ENCODE measurements at places on chromosomes 4 and X.

- no peak for DNase-seq
Observed at GRCh38 chr4:147491086-147491485, 10.2 kb downstream of the EDNRA start.

DNA sequence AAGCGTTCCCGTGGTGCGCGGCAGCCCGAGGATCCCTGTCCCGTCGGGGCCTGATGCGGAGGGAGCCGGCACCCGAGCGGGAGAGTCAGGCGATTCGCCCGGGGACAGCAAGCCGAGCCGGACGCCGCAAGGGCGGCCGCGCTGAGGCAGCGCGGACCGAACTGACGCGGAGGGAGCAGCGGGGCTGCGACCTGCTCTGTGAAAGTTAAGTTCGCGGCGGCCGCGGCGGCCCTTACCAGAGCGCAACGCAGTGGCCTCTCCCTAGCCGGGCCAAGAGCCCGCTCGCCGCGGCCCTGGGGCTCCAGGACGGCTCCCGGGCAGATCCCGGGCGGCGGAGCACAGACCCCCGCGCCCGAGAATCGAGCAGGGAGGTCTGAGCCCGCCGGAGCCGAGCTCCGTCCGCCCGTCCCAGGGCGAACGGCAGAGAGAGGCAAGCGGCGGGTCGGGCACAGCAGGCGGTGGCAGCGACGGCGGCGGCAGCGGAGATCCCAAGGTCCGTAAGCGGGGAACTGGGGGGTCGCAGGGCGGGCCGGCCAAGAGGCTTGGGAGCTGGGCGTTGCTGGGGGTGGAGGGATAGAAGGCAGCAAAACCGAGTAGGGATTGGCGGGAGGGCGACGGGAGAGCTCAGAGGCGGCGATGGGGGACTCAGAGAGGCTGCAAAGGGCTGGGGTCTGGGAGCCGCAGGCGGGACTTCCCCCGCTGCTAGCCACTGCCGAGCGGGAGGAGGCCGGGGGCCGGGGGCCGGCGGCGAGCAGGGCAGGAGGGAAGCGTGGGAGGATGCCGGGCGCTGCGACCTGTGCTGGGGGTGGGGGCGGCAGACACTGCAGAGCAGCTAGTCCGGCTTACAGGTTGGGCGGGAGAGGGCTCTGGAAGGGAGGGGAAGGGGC, 1.0 kb downstream of the GPR50 start:
- DNase-seq, result no peak

DNA sequence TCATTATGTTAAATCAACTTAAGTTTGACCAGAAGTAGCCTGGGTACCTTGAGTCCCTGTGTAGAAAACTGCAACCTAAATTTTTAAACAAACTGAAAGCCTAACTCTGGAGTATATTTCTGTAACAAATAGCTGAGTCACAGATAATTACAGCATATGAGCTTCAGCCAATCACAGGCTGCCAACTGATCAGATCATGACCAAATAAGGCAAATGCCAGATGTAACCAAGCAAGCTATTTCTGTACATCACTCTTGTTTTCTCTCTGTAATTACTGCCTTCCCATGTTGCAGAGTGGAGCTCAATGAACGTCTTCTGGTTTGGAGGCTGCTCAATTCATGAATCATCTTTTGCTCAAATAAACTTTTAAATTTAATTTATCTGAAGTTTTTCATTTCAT, 980.9 kb upstream of the DIAPH2 start:
- no peak for DNase-seq

GRCh38 chrX:31217084-31217483, 145.2 kb upstream of the FTHL17 start:
- DNase-seq, result no peak

- DNase-seq, result no peak
Observed at GRCh38 chr4:87523307-87523706, 5.9 kb downstream of the SPARCL1 start.

DNA sequence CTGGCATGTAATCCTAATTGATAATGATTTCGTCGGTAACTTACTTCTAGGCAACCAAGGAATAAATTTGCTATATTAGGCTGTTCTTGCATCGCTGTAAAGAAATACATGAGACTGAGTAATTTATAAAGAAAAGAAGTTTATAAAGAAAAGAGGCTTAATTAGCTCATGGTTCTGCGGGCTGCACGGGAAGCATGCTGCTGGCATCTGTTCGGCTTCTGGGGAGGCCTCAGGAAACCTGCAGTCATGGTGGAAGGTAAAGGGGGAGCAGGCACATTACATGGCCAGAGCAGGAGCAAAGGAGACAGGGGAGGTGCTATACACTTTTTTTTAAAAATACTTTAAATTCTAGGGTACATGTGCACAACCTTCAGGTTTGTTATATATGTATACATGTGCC, 290.2 kb downstream of the STK32B start:
- no peak for DNase-seq

DNA sequence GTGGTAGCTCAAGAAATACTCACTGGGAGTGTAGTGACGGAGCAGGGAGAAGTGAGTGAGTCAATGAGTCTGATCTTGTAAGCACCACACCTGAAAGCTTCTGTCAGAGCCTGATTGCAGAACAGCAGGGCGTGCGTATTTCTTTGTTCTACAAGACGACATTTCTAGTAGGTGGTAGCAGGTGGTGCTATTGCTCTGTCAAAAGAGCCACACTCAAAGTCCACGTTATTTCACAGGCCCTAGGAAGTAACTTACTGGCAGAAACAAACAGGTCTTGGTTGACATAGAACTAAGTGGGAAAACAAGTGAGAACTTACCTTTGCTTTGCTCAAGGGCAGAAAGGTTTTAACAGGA, 46.4 kb upstream of the SPRY1 start:
- DNase-seq, result no peak

- no peak for DNase-seq
Observed at GRCh38 chrX:10479508-10479907, 140.9 kb downstream of the MID1 start.

GRCh38 chr4:82745173-82745842, 53.3 kb downstream of the SCD5 start:
- DNase-seq, result no peak

GRCh38 chr4:95599777-95600400, 51.1 kb upstream of the UNC5C start:
- no peak for DNase-seq

DNA sequence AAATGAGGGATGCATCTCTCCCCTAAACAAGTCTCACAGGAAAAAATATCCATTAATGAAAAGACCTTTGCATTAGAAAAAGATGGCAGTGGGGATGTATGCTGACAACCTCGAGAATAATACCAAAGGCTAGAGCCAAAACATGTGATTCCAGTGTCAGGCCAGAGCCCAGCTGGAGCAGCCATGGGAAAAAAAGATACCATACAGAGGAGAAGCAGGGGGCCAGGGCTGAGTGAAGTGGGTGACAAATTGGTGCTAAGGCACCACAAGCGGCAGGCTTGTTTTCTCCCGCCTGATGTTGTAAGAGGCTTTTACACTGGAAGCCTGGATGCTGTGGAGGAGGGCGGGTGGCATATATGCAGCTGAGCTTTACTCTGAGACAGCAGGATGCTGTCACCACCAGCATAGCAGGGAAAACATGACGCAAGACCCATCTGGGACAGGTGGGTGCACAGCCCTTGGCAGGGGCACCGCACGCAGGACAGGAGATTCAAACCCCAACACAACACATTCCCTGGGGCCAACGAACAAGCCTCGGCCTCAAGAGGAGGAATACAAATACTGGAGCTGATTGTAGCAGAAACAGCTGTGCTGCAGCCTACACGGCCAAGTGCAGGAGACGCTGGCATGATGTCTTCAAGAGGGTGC, 91.9 kb downstream of the TSPAN5 start:
- no peak for DNase-seq

DNA sequence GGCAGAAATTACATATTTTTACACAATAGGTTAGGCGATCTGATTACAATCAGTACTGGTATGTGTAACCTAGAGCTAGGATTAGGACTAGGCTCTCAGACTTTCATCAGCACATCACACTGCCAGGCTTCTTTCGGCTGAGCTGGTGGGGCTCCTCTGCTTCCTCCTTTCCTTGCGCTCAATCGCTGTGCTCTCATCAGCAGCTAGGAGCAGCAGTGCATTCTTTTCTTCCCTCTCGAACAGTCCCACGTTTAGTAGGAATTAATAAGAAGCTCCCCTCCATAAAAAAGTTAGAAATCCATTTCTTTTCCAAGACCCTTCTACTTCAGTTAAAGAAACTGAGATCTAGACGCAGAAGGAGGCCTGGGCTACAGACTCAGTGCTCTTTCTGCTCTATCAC, 350.4 kb downstream of the SPRY1 start:
- DNase-seq, result no peak

GRCh38 chr4:168321006-168321405, 2.5 kb upstream of the DDX60 start:
- DNase-seq, result no peak

DNA sequence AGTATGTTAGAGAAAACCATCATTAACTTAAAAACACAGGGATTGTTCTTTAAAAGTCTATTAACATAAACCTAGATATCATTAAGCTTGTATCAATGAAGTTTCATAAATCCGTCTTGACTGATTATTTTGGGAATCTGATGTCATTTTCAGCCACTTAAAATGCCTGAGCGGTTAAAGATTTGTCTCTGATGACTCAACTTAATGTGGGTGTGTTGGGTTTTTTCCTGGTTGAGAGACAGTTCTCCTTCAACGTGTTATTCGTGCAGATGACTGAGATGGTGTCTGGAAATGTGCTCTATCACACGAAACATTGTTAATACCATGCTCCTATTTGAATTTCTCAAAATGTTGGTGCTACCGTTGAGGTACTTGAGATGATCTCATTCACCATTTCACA, 227.3 kb upstream of the TENM3 start:
- DNase-seq, result no peak

DNA sequence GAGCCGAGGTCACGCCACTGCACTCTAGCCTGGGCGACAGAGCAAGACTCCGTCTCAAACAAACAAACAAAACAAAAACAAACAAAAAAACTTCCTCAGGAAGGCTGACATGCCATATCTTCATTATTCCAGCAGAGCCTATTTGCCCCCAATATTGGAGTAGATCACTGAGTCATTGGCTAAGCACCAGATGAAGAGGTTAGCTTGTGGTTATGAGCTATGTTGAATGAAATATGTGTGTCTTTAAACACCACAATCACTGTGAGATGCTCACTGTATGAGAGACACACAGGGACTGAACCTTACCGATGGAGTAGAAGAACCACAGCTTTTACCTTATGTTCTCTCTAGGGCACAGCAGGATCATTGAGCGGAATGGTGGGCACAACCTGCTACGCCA, 122.1 kb upstream of the EOLA2 start:
- DNase-seq, result no peak

DNA sequence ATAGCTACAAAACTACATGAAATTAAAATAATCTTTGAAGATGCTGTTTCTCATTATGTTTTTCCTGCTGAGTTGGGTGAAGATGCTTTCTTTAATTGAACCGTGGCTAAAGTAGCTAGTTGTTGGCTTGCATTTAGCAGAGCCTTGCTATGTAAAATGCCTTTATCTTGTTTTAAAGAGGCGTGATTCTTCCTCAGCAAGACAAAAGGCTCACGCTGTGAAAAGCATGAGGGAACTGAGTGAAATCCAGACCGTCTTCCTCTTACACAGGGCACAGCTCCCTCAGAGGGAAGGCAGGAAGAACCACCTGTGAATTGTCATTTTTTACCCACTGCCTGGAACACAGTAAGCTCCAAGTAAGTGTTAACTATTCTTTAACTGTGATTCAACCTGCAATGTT, 39.0 kb upstream of the ZNF518B start:
- no peak for DNase-seq

DNA sequence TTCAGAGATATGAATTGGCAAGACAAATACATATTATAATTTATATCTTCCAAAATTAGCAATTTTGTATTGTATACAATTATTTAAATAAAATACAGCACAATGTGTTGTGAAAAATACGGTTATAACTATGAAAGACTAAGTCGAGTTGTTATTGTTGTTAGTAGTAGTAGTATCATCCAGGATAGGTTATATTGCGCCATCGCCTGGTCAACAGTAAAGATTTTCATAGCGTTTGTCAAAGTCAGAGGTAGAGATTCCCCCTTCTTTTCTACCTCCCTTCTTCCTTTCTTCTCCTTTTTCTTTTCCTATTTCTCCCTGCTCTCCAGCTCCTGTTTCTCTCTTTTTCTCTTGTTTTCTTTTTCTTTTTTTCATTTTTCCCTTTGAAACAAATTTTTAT, 499.1 kb upstream of the EPHA5 start:
- DNase-seq, result no peak

DNA sequence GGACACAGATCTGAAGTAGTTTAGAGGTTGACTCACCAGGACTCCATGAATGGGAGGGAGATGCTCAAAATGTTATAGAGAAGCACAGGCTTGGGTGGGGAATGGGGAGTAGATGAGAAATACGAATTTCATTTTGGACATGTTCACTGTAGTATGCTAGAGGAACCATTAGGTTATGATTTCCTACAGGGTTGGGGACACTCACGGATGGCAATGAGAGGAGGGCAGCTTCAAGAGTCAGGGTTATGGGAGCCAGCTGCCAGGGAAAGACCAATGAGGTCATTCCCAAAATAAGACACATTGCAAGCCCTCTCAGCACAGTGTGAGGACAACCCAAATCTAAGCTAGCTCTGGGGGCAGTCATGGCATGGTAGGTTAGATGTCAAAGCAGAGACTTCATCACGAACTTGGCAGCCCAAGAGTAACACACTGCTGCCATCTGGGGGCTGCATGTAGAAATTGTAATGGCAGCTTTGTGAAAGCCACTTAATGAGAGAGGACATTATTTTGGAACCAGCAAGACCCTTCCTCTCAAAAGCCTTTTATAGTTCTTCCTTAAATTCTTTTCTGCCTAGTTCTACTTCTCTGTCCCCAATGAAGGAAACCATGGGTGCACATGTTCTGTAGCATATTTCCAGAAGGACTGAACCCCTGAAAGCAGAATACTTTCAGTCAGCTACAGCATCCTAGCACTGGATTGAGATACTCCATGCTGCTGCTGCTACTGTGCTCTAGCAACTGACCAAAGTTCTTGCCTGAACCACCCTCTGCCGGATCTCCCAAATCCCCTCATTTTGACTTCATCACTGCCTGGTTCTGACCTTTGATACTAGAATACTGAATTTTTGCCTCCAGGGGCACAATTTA, 16.2 kb upstream of the ZCCHC12 start:
- no peak for DNase-seq

DNA sequence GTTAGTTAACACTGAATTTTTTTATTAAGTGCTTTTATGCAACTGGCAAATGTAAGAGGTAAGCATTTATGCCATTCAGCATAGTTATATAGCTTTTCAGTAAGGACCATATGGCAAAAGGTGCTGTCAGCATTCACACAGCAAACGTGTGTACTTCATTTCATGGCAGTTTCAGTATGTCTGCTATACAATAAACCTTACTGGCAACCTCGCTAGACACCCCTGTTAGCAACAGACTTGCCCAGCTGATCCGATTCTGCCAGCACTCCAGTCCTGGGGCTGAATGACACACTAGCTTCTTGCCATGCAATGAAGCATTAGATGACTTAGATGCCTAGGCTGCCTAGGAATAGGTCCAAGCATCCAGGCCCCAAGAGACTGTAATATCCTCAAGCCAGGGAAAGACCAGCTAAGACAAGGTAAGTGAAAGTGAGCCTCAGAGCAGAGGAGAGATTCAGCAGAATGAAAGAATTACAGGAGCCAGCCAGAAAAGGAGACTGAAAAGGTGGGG, 47.3 kb upstream of the DOCK11 start:
- no peak for DNase-seq

- DNase-seq, result no peak
Observed at GRCh38 chr4:57405359-57405758, 295.2 kb upstream of the IGFBP7 start.
